Heart left ventricle (tissue), 16 donors: ENCODE measurements at places on chromosomes 16 and 17. TPM values are rescaled to one million over a fixed set of nuclear protein-coding genes. Genes with fewer than 3 reads are reported as not detected.
A peak's percentile ranks its signal among the peaks of the same experiment; 100 is the strongest.

GRCh38 chr16:51393381-51394005 is 242.4 kb upstream of the SALL1 start:
- DNase-seq = no peak

The HID1 gene
- total RNA-seq = 11.2 TPM

The KRT34 gene
- total RNA-seq = not detected

GRCh38 chr17:30226878-30227277 is 8.6 kb downstream of the SLC6A4 start:
- DNase-seq = no peak

- no peak for DNase-seq
Observed at GRCh38 chr16:3946604-3947180, 66.2 kb upstream of the CREBBP start.

DNA sequence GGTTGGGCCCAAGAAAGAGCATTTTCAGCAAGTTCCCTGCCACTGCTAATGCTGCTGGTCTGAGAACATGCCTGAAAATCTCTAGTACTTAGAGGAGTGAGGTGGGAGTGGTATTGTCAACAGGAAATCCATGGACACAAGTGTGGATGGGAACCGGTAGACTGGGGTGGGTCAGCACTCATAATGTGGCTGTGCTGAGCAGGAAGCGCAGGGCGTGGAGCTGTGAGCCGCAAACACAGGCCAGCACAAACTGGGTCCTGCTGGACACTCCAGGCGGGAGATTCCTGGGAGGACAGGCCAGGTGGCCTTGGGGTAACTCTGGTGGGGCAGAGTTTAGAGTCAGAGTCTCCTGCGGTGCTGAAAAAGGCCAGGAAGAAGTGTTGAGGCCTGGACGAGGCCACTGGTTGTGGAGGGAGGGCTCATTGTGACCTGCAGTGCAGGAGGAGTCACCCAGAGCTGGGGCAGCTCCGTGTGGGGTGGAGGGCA is 62.6 kb downstream of the BANP start:
- DNase-seq = no peak

The DNAAF8 gene
- 1.7 TPM for total RNA-seq

- peak; percentile 83 for DNase-seq
Observed at GRCh38 chr16:85376292-85377095, 236.6 kb upstream of the GSE1 start.

- no peak for DNase-seq
Observed at GRCh38 chr16:28597692-28598261, 927 bp upstream of the SULT1A2 start.

The SUPT4H1 gene
- 48.7 TPM for total RNA-seq

The NPIPB5 gene
- total RNA-seq = 149 TPM

DNA sequence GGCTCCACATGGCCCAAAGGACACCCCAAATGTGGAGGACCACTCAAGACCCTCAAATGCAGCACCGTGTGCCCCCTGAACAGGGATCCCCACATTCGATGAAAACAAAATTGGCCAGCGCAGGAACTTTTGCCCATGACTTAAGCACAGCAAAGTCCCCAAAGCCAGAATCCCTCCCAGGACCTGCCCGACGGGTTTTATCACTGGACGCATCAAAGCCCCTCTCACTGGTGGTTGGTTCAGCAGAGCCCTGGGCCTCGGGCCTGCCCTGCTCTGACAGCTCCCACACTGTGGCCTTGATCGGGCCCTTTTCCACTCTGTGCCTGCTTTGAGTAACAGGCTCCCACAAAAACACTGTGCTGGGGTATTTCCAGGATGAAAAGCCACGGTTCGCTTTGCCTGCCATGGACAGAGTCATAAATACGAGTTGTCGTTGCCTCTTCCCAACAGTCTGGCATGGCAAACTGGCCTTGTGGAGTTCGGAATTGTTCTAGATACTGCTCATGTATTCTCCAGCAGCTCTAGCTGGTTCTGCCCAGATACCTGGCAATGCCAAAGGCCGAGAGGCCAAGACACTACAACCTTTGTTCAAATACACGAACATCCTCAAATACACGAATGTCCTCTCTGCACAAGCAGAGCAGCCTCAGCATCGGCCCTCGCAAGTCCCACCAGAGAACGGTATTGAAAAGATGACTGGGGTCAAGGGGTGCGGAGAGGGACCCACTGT is 46.4 kb downstream of the TBC1D16 start:
- DNase-seq = peak; percentile 33

DNA sequence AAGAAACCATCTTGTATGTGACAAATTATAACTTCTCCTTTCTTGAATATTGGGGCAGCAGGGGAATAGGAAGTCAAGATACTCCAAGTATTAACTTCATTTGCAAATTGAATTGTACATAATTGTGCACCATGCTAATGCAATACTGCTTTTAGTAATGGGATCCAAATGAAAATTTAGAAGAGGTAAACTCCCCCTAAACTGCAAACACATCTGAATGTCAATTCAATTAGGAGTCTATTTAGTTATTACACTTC is 4.5 kb downstream of the STAT5B start:
- DNase-seq = no peak

- no peak for DNase-seq
Observed at GRCh38 chr16:27304881-27305745, 8.7 kb upstream of the IL4R start.

The FOXJ1 gene
- not detected for total RNA-seq

GRCh38 chr16:59148769-59149155 is 414.6 kb upstream of the GOT2 start:
- no peak for DNase-seq

DNA sequence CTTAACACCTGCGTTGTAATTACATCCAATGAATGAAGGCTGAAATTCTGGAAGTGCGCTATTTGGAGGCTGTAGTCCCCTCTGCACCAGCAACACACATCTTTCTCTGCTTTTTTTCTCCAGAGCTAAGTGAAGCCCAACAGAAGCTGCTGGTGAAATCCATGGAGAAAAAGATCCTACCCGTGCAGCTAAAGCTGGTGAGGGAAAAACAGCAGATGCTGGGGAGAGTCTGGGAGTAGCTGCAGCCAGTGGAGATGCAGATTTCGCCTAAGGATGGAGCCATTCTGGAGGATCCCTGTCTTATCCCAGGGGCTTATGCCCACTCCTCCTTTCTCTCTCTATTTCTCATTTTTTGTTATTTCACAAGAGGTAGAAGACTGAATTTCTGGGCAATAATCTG is 4.8 kb upstream of the PSMD3 start:
- no peak for DNase-seq

DNA sequence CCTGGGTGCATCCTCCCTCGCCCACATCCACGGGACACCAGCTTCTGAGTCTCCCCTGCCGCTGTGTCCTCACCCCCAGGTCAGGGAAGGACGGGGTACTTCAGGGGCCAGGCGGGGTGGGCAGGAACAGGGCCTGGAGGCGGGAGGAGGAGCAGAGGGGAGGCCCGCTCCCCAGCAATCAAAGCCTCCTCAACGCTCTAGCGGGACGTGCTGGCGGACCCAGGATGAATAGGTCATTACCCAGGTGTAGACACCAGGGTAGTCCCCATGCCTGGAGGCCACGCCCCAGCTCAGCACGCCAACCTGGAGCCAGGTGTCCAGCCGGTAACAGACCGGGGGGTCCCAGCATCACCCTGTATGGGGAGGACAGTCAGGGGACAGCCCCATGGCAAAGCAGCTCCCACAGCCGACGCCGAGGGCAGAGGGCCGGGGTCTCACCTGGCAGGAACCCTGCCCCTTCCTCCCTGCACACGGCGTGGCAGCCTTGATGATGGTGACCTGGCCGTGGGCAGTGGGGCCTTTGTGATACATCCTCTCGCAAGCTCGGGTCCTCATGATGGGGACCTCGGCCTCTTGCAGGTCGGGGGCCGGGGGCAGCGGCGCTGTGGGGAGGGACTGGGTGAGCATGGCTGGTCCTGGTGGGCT is 24.2 kb downstream of the TPSD1 start:
- no peak for DNase-seq

The NDE1 gene
- 20.4 TPM for total RNA-seq

The GRAP gene
- total RNA-seq = 1.1 TPM

DNA sequence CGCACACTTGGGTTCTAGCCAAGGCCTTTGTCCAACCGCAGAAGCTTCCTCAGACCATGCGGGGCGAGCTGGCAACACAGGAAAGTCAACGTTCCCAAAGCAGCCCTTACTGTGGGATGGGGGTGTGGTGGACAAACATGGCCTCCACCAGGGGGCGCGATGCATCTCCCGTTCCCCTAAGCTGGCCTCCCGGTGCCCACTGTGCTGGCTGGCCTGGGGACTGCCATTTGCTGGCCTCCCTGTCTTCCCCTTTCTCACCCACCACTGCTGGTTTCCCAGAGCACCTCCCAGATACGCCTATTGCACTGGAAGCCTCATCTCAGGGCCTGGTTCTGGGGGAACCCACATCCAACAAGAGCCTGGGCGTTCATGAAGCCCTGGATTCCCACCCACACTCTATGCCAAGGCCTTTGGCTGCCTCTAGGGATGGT is 145.3 kb downstream of the IRF8 start:
- DNase-seq = no peak

DNA sequence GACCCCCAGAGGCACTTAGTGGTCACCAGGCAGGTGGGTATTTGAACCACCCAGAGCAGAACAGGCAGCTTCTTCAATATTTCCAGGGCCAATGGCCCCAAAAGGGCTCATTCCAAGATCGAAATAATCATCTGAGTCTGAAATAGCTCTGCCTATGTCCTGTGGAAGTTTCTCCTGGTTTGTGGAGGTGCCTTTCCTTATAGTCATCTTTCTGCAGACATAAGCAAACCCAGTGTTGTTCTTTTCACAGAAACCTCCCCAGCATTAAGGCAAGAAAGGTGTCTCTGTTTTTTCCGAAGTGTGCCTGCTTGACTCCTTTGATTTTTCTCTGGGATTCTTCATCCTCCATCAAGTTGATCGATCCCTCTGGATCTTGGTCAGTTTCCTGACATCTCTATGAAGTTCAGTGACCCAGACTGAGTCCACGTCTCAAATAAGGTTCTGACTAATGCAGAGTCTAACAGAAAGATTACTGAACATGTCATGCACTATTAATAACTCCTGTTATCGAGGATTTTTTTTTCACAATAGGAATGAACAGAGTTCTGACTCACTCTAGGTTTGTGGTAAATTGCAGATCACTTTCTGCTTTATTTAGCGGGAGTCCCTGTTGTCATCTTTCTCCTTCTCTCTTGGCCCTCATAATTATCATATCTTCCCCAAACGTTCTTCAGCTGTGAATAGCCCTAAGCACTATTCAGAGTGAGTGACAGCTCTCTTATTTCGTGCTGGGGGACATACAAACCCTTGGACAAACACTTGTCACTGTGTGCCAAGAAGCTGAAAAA is 1.5 kb downstream of the LRRC3C start:
- no peak for DNase-seq

The GCGR gene
- total RNA-seq = not detected

DNA sequence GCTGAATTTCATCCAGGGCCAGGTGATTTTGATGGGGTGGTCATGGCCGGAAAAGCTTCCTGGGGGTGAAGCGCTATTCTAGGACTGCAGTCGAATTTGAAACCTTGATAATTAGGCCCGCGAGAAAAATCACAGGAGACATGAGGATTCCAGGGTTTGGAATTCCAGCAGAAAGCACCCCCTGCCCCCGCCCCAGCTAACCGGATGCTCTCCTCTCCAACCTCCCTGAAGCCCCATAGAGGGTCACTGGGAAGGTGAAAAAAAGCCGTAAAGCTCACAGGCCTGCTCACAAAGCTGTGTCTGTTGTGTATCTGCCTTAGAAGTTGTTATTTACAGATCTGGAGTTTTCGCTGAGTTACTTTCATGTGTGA is 1.2 kb upstream of the GINS2 start:
- DNase-seq = peak; percentile 4

The TBX21 gene
- total RNA-seq = 3.2 TPM
